Kidney (tissue), 22 donors: ENCODE measurements at places on chromosomes 6 and 20. TPM values are rescaled to one million over a fixed set of nuclear protein-coding genes. Genes with fewer than 3 reads are reported as not detected.
A peak's percentile ranks its signal among the peaks of the same experiment; 100 is the strongest.

Gene PXT1
- total RNA-seq = 0.13 TPM

GRCh38 chr20:15195378-15195777 is 858.0 kb upstream of the FLRT3 start:
- DNase-seq = no peak

DNA sequence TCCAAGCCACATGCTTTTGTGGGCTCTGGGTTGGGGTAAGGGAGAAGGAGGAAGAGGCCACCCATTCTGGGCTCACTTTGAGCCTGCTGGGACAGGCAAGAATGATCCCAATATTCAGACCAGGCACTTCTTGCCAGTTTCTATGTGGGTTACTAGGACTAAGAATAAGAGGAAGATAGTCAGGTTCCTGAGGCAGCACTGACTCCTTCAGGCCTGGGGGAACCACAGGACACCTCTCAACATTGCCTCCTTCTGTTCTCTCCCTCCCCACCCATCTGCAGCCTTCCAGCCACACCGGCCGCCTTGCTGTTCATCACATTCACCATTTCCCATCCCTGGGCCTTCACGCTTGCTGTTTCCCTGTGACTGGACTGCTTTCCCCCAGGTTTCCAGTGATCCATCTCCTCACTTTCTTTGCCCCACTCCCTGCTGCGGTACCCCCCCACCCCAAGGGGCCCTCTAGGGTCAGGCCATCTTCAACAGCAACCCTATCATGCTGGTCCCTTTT is 69.2 kb upstream of the SIRPA start:
- no peak for DNase-seq

DNA sequence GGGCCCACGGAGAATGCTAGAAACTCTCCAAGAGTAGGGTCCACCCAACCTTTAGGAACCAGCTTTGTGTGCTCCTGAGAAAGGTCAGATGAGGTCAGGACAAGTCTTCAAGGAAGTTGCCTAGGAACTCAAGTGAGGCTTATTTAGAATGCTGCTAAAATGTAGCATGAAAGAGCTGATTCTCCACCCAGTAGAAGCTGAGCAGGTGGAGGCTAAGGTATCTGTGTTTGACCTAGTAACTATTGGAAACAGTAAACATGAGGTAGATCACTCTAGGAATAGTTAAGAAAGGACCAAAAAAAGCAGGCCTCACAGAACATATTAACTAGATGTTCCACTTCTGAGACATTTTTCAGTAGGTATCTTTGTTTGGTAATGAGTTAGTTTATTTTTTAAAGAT is 13.9 kb downstream of the CEP43 start:
- no peak for DNase-seq

DNA sequence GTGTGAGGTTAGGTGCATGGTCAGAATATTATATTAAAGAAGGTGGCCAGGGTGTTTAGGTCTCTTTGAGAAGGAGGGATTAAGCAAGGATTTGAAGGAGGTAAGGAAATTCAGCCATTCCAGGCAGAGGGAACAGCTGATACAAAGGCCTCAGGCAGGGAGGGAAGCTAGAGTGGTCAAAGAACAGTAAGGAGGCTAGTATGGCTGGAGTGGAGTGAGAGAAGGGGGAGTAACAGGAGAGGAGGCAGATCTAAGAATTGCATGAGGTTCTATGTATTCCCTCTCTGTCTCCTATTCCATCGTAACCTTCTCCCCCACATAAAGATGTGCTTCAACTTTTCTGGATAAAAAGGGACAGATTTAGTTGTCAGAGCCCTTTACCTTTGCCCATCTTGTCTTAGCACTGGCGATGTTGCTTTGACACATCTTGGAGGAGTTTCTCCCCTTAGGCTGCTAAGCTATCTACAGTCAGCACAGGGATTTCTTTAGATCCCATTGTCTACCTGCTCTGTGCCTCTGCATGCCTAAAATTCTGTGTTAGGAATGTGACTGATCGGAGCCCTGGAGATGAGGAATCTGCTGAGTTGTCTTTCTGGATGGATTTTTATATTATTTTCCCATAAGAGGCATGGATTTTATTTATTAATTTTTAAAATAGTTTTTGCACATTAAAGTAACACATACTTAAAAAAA is 59.9 kb downstream of the KLHL31 start:
- DNase-seq = no peak

DNA sequence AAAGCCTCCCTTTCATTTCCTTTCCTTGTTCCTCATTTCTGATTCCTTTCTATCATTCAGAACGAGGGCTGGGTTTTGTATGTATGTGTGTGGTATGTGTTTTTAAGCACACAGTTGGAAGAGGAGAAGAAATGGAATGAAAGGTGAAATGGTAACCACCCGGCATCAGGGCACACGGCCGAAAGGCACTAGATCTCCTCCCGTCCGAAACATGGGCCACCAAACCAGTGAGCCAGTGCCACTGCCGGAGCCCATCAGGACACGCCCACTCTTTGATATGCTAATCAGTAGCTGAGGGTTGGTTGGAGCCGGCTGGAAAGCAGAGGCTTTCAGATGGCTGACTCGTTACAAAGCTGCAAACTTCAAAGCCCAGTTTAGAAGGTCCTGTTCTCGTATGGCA is 228.6 kb upstream of the JARID2 start:
- DNase-seq = peak; percentile 59

DNA sequence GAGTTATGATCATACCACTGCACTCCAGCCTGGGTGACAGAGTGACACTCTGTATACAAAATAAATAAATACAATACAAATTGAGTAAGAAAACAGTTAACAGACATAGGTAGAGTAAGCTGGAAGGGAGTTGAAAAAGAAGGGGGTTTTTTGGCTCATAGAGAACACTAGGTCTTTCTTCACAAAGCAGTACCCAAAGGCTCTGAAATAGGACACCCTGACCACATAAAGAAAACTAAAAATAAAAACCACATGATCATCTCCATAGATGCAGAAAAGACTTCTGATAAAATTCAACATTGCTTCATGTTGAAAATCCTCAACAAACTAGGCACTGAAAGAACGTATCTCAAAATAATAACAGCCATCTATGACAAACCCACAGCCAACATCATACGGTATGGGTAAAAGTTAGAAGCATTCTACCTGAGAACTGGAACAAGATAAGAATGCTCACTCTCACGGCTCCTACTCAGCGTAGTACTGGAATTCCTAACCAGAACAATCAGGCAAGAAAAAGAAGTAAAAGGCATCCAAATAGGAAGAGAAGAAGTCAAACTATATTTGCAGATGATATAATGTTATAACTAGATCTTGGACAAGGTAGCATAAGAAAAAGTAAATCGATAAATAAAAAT is 48.6 kb downstream of the TOMM6 start:
- no peak for DNase-seq

Gene ALDH8A1
- total RNA-seq = 11.2 TPM

Gene FLRT3
- total RNA-seq = 70.3 TPM
